ENCODE measurements at places on chromosomes 12 and 14. TPM values are rescaled to one million over a fixed set of nuclear protein-coding genes. Genes with fewer than 3 reads are reported as not detected.

GRCh38 chr14:96154900-96155299 is 49.7 kb upstream of the BDKRB2 start:
- no peak for DNase-seq

DNA sequence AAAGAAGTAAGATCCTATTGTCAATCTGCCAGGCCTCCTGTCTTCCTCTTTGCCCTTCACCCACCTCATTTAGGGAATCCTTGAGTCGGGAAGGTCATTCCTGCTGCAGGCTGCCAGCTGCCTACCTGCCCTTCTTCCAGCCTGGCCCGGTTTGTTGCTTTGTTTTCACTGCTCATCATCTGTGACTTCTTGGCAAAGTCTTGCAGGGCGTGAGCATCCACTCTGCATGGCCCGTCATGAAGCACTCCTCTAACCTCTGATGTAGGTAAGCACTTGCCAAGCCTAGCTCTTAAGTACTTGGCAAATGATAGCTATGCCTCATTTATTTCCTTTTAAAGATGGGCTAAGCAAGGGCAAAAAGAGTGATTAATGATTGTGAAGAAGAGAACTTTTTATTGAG is 192.8 kb downstream of the NRXN3 start:
- DNase-seq = no peak

Gene PZP
- not detected for polyA plus RNA-seq

Gene PTPN6
- polyA plus RNA-seq = 0.21 TPM

GRCh38 chr12:95304673-95305198 is 87.1 kb downstream of the VEZT start:
- peak; percentile 48 for DNase-seq

Gene KICS2
- polyA plus RNA-seq = 3.5 TPM

DNA sequence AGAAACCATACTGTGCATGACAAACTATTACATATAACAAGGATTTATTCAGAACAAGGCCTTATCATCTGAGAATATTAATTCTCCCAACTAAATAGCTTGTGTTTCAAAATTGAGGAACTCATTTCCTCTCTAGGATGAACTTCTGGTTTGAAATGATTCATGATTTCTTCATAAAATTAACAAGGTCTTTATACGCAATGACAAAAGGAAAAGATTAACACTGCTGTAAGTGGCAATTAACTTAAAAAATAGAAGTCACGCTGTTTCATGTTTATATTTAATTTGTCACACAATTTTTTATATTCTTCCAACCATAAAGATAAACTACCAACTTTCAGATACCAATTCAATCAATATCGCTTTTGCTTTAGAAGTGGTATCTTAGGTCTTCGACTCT is 80.8 kb downstream of the GRIP1 start:
- DNase-seq = no peak

Gene SLC10A1
- polyA plus RNA-seq = not detected

DNA sequence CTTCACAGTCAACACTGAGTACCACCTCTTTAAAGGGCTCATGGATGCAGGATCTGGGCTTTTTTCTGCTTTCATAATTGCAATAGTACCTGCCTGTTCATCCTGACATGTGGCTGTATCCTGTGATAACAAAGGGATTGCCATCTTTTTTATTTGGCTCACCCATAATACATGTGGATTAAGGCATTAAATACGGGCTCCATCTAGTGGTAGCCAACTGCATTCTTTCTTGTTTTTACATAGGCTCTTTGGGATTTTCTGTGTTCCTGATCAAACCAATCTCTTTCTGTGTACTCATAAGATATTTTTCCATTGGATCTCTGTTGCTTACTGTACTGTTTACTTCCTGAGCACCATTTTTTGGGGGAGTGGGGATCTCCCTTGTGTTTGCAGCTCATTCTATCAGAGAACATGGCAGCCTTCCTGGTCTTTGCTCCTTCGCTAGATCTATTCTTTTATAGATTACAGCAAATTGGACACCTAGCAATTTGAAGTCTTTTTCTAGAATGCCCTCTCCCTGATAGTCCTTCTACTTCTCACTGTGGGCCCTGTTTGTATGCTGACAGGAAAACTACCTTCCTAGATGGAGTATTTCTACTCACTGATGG is 723.4 kb upstream of the MDGA2 start:
- DNase-seq = peak; percentile 45

DNA sequence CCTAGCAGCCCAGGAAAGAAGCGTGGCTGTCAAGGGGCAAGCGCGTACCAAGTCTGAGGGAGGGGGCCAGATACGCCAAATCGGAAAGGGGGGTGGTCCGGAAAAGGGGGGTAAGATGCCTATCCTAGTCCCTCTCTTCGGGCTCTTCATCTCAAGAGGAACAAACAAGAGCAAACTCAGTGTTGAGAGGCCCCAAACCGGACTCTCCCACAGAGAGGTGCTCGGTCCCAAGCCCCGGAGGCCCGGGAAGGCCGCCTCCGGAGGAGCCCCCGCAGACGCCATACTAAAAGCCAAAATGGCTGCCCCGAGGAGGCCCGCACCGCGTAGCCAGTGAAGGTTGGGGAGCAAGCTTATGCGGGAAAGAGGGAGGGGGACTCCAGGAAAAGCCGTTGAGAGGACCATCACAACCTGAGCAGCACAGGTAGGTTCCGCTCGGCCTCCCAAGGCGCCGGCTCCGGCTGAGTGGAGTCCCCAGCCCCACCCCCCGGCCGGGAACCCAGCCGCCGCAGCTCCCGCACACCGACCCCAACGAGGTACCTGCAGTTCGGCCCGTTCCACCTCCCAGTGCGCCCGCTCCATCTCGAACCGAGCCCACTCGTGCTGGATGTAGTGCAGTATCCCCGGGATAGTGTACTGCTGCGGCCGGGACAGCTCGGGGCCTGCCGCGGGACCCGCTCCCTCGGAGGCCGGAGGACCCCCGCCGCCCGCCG is at the start of gene AP4S1:
Gene AP4S1 (plus strand): TSS at position 283 of the 710 bp plus-strand sequence. CDS start 40,548 bp downstream, outside the sequence.
- DNase-seq = peak; percentile 67

Gene KCNK10
- polyA plus RNA-seq = not detected

GRCh38 chr12:108635997-108636808 is 2.5 kb upstream of the SELPLG start:
- DNase-seq = no peak

GRCh38 chr12:112638420-112638819 is 153.1 kb upstream of the RPH3A start:
- DNase-seq = no peak

GRCh38 chr14:76599559-76600287 is 161.5 kb upstream of the VASH1 start:
- no peak for DNase-seq

DNA sequence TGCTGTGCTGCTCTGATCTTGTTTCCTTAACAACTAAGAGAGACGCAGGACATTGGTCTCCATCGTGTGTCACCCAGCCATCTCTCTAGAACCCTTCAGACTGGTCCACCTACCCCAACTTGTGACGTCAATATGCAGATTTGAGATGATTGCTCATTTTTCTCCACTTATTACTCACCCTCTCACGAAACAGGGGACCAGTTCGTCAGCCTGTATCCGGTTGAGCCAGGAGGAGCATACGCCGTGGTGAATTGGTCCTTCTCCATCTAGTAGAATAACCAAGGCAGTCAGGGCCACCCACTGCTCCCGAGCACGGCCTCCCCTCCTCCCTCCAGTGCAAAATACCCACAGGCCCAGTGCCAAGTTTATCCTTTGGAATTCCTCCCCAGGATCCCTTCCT is 36.2 kb upstream of the FBXO21 start:
- no peak for DNase-seq

Gene PPP1R1A
- not detected for polyA plus RNA-seq

Gene TMEM121
- 4.1 TPM for polyA plus RNA-seq

DNA sequence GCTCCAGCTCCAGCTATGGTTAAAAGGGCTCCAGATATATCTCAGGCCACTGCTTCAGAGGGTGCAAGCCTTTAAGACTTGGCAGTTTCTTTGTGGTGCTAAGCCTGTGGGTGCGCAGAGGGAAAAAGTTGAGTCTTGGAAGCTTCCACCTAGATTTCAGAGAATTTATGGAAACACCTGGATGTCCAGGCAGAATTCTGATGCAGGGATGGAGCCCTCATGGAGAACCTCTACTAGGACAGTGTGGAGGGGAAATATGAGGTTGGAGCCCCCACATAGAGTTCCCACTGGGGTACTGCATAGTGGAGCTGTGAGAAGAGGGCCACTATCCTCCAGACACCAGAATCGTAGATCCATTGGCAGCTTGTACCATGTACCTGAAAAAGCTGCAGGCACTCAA is 69.9 kb downstream of the SDR9C7 start:
- no peak for DNase-seq

DNA sequence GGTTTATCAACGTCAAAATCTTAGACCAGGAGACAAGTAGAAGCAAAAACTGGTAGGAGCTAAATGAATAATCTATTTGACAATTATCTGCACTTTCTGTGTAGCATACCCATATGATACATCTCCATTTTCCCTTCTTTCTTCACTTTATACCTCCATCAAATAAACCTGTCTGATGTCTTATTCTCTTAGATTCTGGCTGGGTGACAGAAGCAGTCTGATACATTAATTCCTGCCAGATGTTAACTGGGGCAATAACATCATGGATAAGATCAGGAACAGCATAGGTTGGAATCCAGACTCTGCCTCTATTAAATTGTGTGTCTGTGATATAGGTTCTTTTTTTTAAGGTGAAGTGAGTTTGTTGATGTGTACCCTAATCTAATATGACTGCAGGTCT is 11.7 kb upstream of the RERG start:
- no peak for DNase-seq

DNA sequence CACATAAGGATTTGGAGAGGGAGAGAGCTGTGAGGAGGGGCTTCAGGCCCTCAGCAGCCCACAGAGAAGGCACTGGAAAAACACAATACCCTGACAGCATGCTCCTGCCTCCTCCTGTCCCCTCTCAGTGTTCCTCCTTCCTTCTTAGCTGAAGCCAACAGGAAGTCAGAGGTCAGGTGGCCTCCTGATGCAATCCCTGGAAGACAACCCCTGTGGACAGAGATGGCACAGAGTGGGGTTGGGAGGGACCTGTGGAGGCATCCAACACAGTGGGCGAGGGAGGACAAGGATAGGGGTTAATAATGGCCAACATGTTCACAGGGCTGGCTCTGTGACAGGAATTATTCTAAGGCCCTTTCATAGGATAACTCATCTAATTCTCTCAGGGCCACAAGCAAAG is 15.4 kb upstream of the IFI27L2 start:
- DNase-seq = no peak

DNA sequence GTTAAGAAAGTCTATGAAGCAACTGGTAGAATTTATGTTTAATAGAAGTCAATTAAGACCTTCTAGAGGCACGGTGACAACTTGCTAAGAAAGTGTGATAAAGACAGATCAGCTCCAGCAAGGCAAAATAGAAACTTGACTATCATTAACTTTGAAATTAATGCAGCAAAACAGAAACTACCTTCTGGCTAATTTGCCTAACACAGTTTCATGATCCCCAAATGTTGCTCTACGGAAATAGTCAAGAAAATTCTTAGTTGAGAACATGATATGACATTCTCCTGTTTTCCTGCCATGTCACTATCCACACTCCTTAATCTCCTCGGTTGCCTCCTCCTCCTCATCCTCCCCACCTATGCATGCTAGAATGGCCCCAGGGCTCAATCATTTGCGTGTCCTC is 4.2 kb downstream of the DENND5B start:
- no peak for DNase-seq

Gene ASCL1
- not detected for polyA plus RNA-seq

Measured in GM23248 (cell line).